ENCODE measurements at places on chromosomes 6 and 20. TPM values are rescaled to one million over a fixed set of nuclear protein-coding genes. Genes with fewer than 3 reads are reported as not detected.

DNA sequence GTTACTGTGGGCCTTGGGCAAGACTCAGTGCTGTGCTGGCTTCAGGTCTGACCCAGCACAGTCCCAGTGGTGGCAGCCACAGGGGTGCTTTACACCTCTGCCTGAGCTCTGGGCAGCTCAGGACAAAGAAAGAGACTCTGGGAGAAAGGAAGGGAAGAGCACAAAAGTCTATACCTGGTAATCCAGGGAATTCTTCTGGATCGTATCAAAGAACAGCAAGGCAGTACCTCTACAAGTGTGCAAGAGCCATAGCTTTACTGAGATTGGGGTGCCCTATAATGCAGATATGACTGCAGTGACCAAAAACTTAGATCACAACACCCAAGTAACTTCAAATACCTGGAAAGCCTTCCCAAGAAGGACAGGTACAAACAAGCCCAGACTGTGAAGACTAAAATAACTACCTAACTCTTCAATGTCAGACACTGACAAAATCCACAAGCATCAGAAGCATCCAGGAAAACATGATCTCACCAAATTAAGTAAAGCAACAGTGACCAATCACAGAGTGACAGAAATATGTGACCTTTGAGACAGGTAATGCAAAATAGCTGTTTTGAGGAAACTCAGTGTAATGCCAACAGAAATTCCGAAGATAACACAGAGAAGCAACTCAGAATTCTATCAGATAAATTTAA is 47.9 kb upstream of the LIN28B start:
- no peak for DNase-seq

DNA sequence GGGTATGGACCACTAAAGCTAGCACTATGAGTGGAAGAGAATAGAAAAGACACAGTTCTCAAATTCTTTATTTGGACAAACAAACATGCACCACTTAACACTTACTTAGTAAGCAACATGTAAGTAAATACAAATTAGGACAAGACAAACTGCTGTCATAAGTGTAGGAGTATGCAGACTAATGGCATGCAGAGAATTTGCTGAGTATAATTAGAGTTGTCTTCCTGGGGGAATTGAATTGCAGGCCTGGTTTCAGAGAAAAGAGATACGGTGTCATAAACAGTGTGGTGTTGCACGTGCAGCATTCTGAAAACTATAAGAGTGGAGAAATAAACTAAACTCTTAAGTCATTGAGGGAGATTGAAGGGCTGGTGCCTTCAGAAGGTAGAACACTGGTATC is 125.2 kb upstream of the EYA4 start:
- no peak for DNase-seq

GRCh38 chr6:98946266-98946878 is 1.4 kb downstream of the FBXL4 start:
- no peak for DNase-seq

DNA sequence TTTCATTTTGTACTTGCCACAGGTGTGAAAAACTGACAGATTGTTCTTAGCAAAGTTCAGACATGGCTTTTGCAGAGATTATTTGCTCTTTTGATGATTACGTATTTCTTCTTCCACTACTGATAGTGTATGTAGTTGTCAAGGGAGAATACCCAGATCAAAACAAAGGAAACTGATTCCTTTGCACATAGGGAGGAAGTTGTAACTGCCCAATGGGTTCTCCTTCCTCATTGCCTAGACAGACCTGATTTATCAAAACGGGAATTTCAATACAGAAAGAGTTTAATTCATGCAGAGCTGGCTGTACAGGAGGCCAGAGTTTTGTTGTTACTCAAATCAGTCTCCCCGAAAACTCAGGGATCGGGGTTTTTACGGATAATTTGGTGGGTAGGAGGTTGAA is 214.7 kb downstream of the BCAS1 start:
- no peak for DNase-seq

GRCh38 chr6:16420715-16421461 is 182.5 kb downstream of the GMPR start:
- DNase-seq = no peak

DNA sequence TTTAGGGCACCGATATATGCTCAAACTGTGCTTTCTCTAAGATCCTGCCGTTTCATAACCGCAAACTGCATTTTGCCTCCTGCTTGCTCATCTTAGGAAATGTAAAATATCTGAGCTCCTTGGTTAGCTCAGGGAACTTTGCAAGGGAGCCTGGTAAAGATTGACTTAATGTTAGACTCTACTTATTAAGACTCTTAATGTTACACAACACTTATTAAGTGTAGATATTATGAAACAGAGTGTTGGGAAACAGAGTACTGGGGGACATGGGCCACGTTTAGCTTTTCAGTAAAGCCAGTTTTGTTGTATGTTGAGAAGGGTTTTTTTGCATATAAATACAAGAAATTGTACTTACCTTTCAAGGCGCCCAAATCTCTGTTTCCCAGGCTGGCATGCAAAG is 1.9 kb downstream of the LTV1 start:
- DNase-seq = no peak

DNA sequence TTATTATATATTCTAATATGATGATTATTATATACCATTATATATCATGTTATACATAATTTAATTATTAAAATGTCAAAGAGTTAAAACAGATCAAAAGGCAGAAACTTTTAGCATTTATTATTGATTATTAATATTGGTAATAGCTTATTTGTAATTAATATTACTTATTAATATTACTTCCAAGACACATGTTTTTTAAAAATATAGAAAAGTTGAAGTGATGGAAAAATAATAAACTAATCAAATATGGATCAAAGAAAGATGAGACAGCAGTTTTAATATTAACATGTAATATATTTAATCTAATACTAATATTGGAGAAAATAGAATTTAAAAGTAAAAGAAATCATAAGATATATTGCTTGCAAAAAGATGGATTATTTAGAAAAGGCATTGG is 154.6 kb upstream of the TAB2 start:
- no peak for DNase-seq

- DNase-seq = no peak
Observed at GRCh38 chr20:47784599-47785310, 526 bp downstream of the SULF2 start.

GRCh38 chr6:14549304-14549770 is 431.8 kb downstream of the CD83 start:
- no peak for DNase-seq

DNA sequence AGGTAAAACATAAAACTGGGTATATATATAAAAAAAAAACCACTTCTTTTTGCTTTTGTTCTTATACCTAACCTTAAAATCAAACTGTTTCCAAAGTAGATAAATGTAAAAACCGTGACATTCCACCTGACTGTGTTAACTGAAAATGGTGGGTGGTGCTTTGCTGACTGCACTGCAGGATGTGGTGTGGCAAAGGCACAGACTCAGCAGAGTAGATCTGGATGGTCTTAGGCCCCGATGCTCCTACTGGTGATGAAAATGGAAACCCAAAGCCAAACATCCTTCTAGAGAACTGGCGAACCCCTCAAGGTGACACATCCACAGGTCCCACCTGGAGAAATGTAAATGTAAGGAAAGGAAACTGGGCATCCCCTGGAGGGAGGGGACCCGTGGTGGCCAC is 8.9 kb downstream of the TGIF2 start:
- DNase-seq = no peak

- no peak for DNase-seq
Observed at GRCh38 chr6:41654698-41655151, 16.5 kb downstream of the MDFI start.

- DNase-seq = no peak
Observed at GRCh38 chr6:6942831-6943230, 164.9 kb upstream of the RREB1 start.

GRCh38 chr6:7119272-7119801 is 11.6 kb downstream of the RREB1 start:
- DNase-seq = no peak

GRCh38 chr6:144776031-144776819 is 491.1 kb downstream of the UTRN start:
- DNase-seq = no peak

DNA sequence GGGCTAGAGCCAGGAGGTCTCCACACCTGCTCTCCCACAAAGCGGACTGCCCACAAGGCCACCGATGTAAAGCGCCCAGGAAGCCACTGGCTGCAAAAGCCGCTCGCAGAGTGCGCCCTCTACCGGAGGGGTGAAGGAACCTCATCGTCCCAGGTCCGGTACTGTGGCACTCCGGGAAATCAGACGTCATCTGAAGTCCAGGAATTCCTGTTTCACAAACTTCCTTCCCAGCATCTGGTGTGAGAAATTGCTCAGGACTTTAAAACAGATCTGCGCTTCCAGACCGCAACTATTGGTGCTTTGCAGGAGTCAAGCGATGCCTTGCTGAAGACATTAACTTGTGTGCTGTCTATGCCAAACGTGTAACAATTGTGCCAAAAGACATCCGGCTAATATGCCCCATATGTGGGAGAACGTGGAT is 115.1 kb upstream of the ARID1B start:
- no peak for DNase-seq

DNA sequence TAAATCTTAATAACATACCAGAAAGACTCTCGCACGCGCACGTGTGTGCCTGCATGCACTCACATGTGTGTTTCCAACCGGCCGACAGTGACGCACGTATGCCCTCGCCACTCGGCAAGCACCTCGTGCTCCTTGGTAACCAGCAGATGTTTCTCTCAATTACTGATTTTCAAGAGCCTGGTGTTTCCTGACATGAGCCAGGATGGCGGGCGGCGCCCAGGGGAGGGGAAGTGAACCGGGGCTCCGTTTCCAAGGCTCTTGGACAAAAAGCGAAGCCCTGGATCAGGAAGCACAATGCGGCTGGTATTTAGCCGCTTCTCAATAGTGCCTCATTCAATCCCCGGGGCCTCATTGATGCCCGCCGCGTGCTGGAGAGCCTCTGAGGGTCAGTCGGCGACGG is 37.7 kb downstream of the PMEPA1 start:
- DNase-seq = peak; percentile 60

GRCh38 chr20:50824137-50824536 is 29.3 kb downstream of the BCAS4 start:
- DNase-seq = no peak

DNA sequence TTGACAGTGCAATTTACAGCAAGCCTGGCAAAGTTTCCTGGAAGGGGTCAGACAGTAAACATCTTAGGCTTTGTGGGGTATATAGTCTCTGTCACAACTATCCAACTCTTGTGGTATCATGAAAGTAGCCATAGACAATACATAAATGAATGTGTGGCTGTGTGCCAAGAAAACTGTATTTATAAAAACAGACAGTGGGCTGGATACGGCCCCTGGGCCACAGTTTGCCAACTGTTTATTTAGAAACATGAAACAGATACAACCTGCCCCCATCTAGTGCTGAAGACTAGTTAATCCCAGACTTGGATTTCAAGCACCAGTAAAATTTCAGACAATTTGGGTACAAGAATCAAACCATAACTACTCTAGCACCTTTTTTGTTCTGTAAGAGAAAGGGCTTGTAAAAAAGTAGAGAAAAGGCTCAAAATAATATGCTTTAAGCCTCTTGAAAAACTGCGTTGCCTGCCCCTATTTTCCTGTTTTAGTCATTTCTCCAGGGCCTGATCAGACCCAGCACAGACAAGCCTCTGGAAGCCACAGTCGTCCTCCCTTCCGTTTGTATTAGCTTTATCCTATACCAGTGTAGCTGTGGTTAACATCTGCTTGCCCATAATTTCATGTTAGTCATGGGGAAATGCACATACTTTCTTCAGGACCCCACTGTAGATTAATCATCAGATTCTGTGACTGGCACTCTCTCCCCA is 30.8 kb downstream of the JAG1 start:
- DNase-seq = no peak

GRCh38 chr20:57287007-57287880 is 20.8 kb upstream of the BMP7 start:
- no peak for DNase-seq

- no peak for DNase-seq
Observed at GRCh38 chr6:4349931-4350330, 214.6 kb upstream of the ECI2 start.

DNA sequence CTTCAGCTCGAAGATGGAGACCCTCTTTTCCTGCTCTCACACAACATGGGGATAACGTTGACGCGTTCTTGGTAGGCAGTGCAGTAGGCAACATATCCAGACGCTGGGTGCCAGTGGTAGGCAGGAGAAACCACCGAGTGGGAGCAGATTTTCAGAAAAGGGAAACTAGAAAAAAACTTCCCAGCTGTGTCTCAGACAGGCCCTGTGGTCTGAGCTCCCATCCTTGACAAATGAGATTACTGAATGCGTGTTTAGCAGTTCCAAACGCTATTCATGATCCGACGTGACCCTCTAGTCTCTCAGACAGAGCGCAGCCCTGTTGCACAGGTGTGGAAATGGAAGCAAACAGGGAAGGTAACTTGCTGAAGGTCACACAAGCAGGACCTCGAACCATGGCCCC is 83.9 kb upstream of the DUSP22 start:
- DNase-seq = no peak

DNA sequence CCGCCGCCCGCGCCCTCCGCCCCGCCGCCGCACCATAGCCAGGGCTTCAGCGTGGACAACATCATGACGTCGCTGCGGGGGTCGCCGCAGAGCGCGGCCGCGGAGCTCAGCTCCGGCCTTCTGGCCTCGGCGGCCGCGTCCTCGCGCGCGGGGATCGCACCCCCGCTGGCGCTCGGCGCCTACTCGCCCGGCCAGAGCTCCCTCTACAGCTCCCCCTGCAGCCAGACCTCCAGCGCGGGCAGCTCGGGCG is 1.5 kb downstream of the FOXC1 start:
- no peak for DNase-seq

- DNase-seq = no peak
Observed at GRCh38 chr6:154528310-154528915, 17.9 kb upstream of the CNKSR3 start.

GRCh38 chr6:36216559-36216958 is 20.0 kb downstream of the BRPF3 start:
- no peak for DNase-seq

GRCh38 chr6:39561536-39562266 is 163.5 kb downstream of the KIF6 start:
- no peak for DNase-seq

- no peak for DNase-seq
Observed at GRCh38 chr6:33419580-33420490, at the start of gene SYNGAP1. Gene SYNGAP1 (plus strand): TSS chr6:33420065. CDS start chr6:33420265, 200 bp downstream.

CALHM6 gene
- 1.1 TPM for total RNA-seq

HLA-DMB gene
- 1.8 TPM for total RNA-seq

ADGRF4 gene
- 0.10 TPM for total RNA-seq

SAYSD1 gene
- total RNA-seq = 16.7 TPM

SNX3 gene
- 235 TPM for total RNA-seq

CASS4 gene
- not detected for total RNA-seq

RGS19 gene
- total RNA-seq = 32.6 TPM

SSTR4 gene
- total RNA-seq = not detected

COL21A1 gene
- total RNA-seq = 0.29 TPM

OLIG3 gene
- not detected for total RNA-seq

CLPSL1 gene
- total RNA-seq = not detected

DEFB125 gene
- not detected for total RNA-seq

MICB gene
- total RNA-seq = 14.5 TPM

MOXD1 gene
- total RNA-seq = 7.5 TPM

Measured in glomerular endothelial cell (primary cell).